Stimulated activated CD4-positive, alpha-beta T cell treated with anti-CD3 and anti-CD28 coated beads, Interleukin-1b, Interleukin-23, amount 100 ng/mL, for 1 hour (primary cell): ENCODE measurements at places on chromosomes 13 and 19.

DNA sequence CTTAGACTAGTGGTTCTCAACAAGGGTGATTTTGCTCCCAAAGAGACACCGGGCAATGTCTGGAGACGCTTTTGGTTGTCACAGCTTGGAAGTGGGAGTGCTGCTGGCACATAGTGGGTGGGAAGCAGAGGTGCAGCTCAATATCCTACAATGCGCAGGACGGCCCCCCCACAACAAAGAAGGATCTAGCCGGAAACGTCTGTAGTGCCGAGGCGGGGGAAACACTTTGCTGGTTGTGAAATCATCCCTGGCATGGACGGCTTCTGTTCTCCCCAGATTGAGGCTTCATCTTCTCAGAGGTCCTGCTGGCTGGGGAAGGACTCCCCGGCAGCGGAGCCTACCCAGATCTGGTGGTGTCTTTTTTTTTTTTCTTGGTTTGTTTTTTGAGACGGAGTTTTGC lies 13.4 kb upstream of the SYT5 start:
- no peak for DNase-seq

DNA sequence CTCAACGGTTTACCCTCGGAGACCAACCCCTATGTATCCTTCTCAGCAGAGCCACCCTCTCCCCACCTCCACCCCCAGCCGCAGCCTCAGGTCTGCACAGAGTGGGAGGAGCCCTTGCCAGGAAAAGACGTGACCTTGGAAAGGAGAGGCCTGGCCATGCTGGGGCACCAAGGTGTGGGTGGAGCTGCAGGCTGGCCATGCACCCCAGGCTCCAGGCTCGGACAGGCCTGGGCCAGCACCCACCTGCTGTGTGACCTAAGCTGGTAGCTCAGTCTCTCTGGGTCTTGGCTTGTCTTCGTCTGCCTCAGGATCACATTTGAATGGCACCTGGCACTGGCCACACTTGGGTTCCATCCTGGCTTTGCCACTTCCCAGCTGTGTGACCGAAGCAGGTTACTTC lies 29.5 kb downstream of the CCDC8 start:
- DNase-seq = no peak

DNA sequence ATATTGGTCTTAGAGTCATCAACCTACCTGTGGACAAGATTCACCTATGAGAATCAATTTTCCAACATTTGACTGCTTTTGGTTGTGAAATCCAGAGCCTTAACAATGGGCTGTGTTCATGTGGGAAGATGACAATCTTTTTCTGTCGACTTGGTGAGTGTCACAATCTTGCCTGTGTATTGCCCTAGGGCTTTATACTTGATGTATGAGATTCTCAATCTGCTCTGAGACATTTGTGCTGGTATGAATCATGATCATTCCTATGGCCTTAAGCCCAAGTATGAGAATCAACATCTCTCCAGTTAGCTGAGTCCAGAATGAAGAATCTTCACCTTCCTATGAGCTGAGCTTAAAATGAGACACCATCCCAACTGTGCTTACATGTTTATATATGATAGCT lies 68.7 kb downstream of the ZNF726 start:
- DNase-seq = no peak

DNA sequence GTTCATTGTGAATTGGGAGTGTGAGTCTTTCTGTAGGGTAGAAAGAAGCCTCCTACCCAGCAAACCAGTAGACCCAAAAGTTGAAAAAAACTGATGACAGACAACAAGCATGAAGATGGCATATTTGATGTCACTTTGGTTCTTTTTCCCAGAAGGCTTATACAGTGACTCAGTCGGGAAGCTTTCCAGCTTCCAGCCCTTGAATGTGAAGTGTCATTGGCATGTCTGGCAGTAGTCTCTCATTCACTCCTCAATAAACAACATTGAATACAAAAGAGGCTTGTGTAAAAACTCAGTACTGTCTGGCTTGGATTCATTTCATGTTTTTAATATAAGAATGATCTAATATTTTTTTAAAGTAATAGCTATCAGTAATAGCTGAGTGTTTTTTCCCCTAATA lies 68.7 kb downstream of the IPO5 start:
- no peak for DNase-seq

DNA sequence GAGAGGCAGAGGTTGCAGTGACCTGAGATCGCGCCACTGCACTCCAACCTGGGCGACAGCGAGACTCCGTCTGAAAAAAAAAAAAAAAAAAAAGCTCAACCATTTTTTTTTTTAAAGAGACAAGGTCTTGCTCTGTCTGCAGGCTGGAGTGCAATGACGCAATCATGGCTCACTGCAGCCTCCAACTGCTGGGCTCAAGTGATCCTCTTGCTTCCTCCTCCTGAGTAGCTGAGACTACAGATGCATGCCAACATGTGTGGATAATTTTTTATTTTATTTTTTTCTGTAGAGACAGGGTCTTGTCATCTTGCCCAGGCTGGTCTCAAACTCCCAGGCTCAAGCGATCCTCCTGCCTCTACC lies 10.3 kb downstream of the EHD2 start:
- no peak for DNase-seq

DNA sequence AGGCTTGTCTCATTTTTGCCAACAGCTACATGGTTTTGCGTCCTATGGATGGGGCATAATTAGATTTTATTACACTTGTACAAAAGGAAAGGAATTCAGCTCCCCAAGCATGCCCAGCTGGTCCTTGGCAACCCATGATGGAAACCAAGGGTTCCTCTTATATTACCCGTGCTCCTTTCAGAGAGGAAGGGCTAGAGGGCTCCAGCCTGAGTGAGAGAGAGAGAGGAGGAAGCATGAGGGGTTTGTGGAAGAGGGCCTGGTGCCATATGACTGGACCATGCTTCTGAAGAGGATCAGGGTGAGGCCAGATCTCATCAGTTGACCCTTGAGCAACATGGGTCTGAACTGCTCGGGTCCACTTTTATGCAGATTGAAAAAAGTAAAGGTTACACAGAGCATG lies 3.5 kb upstream of the RPS9 start:
- DNase-seq = no peak

DNA sequence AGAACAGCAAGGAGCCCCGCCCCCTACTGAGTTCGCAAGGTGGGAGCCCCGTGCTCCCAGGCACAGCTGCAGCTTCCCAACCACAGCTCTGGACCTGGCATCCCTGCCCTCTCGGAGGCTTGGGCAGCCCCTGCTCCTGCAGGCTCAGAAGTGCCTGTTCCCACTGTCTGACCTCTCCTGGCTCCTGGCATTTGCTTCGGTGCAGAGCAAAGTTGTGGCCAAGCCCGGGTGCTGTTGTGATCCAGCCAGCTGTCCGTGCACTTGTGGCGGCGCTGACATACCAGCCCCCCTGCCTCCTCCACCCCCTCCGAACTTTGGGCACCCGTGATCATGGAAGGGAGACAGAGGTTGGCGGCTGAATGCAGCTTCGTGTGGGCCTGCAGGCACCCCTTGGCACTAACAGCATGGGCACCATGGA lies 1386.8 kb downstream of the PCDH9 start:
- DNase-seq = no peak

DNA sequence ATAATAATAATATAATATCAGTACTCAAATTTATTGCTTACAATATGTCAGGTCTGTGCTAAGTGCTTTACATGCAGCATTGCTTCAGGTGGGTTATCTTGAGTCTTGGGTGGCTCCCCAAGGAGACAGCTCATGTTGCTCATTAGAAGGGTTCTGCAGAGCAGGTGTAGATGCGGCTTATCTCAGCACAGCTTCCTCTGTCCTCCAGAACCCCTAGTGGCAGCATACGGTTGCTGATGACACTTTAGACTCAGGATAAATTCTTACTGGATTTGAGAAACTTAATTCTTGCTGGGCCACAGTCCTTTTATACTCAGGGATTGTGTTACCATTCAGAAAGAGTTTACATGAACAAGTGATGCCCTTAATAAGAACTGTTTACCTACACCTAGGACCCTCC lies 8.9 kb downstream of the COG3 start:
- no peak for DNase-seq

- DNase-seq = no peak
Observed at GRCh38 chr19:35565016-35565856, 1.8 kb upstream of the ATP4A start.

GRCh38 chr13:80083853-80084676 lies 256.9 kb downstream of the SPRY2 start:
- DNase-seq = no peak

DNA sequence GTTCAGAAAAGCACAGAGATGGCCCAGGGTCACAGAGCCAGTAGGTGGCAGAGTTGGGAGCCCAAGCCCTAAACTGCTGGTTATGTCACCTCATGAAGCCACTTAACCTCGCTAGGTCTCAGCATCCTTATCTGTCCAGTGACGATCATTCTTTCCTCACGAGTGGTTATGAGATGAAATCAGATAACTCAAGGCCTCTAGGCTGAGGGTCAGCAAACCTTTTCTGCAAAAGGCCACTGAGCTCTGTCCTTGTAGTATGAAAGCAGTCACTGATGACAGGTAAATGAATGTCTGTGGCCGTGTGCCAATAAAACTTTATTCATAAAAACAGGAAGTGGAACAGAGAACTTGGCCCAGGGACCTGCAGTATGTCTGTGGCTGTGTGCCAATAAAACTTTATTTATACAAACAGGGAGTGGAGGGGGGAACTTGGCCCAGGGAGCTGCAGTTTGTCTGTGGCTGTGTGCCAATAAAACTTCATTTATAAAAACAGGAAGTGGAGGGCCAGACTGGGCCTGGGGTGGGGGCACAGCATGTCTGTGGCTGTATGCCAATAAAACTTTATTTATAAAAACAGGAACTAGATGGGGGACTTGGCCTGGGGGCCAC lies 71.2 kb downstream of the GNG7 start:
- no peak for DNase-seq

- DNase-seq = no peak
Observed at GRCh38 chr19:31717269-31717923, 368.2 kb upstream of the TSHZ3 start.

DNA sequence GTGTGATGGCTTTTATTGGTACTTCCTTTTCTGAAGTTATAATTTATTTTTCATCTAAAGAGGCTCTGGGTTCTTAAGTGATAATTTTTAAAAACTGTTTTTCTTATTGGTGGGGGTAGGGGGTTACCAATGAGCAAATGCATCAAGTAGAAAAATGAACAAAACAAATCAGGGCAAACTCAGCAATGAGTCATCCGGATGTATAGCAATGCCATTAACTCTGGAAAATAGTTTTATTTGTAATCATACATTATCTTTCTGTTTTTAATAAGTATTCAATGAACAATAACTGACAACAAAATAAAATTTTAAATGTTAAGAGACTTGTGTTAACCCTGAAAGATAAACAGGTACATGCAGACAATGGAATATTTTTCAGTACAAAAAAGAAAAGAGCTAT lies 67.6 kb downstream of the UFM1 start:
- DNase-seq = no peak

GRCh38 chr19:21434516-21434915 lies 37.6 kb downstream of the ZNF493 start:
- no peak for DNase-seq
